ENCODE measurements at places on chromosomes 3 and 15.

DNA sequence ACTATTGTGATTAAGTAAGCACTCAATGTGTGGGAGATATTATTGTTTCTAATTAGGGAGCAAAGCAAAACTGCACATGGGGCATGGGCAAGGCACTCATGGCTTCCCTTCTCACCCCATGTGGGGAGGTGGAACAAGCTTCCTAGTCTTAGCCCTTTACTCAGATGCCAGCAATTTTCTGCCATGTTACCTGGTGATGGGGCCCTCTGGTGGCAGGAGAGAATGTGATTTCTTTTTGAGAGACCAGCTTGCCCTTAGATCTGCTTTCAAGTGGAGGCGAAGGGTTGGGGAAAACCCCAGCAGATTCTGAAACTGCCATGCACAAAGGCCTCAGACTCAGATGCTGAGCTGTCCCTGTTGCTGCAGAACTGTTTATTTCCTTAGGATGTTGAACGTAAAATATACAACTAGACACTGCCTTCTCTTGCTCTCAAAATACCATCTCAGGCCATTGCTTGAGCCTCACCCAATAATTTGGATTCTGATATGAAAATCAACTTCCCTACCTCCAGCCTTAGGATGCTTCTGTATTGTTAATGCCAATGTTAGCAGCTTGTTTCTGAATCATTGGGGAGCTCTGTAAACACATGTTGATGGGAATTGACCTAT lies 130.2 kb upstream of the TPRG1 start:
- DNase-seq, result peak; percentile 87
- no peak overlapping the region for H3K4me3 ChIP-seq
- H3K27ac ChIP-seq, result no peak overlapping the region
- H3K27me3 ChIP-seq, result no peaks in the 10 kb centered on the region

GRCh38 chr3:179133575-179133974 lies 14.6 kb upstream of the PIK3CA start:
- H3K4me3 ChIP-seq, result no peak overlapping the region
- DNase-seq, result no peak
- H3K27ac ChIP-seq, result no peak overlapping the region
- no peaks in the 10 kb centered on the region for H3K4me1 ChIP-seq
- no peaks in the 10 kb centered on the region for H3K27me3 ChIP-seq

- H3K27me3 ChIP-seq, result no peaks in the 10 kb centered on the region
- no peak overlapping the region for H3K27ac ChIP-seq
- H3K4me1 ChIP-seq, result no peaks in the 10 kb centered on the region
- no peak for DNase-seq
- H3K36me3 ChIP-seq, result no peaks in the 10 kb centered on the region
Observed at GRCh38 chr3:77262361-77262760, 222.5 kb downstream of the ROBO2 start.

DNA sequence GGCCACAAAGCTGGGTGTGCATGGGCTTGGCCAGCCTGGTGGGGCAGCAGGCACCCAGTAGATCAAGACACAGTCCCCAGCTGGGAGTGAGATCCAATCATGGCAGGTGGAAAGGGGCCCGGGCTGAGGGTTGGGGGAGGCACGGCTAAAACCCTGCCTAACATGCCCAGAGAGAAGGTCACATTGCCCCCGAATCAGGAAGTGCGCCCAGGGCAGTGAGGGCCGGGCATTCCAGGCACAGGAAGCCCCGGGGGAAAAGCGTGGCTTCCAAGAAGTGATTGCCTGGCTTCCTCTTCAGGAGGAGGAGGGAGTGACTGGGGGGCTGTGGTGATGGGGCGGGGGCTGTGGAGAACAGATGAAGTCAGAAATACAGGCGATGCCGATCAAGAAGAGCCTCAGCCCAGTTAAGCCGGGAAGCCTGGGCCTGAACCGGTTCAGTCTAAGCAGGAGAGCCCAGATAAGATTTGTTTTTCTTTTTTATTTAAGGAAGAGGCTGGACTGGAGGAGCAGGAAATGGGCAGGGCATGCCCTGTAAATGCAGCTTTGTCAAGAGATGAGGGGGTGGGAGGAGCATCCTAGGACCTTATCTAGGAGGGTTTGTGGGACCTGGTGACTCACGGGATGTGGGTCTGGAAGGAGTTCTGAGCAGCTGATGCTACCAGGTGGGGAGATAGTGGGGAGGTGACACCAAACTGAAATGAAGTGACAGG lies 83.9 kb downstream of the CHSY1 start:
- no peaks in the 10 kb centered on the region for H3K36me3 ChIP-seq
- DNase-seq, result peak; percentile 87
- no peak overlapping the region for H3K4me3 ChIP-seq
- no peaks in the 10 kb centered on the region for H3K4me1 ChIP-seq

DNA sequence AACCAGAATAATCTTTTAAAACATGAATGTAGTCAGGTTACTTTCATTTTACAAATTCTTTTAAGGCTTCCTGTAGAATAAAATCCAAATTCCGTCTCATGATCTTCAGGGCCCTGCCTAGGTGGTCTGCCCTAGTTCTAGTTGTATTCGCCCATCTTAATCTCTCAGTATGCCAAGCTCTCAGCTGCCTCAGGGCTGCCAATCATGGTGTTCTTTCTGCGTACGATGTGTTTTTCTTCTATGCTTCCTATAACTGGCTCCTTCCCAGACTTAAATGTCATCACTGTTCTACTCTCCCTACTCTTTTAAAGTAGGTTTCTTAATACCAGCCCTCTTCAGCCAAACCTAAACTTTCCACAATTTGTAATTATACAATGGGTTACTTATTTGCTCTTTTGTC lies 107.4 kb downstream of the GREM1 start:
- H3K4me1 ChIP-seq, result no peaks in the 10 kb centered on the region
- H3K4me3 ChIP-seq, result no peak overlapping the region
- no peak overlapping the region for H3K27ac ChIP-seq
- no peaks in the 10 kb centered on the region for H3K27me3 ChIP-seq
- no peaks in the 10 kb centered on the region for H3K36me3 ChIP-seq

- no peaks in the 10 kb centered on the region for H3K36me3 ChIP-seq
- no peak overlapping the region for H3K27ac ChIP-seq
- H3K4me1 ChIP-seq, result no peaks in the 10 kb centered on the region
- H3K27me3 ChIP-seq, result no peaks in the 10 kb centered on the region
- DNase-seq, result no peak
Observed at GRCh38 chr3:191170097-191170496, 28.9 kb upstream of the OSTN start.

GRCh38 chr3:182455011-182455410 lies 338.3 kb upstream of the ATP11B start:
- H3K27me3 ChIP-seq, result no peaks in the 10 kb centered on the region
- H3K36me3 ChIP-seq, result no peaks in the 10 kb centered on the region
- no peak overlapping the region for H3K4me3 ChIP-seq
- no peak for DNase-seq
- H3K4me1 ChIP-seq, result peaks cover 3% of the 10 kb centered on the region

DNA sequence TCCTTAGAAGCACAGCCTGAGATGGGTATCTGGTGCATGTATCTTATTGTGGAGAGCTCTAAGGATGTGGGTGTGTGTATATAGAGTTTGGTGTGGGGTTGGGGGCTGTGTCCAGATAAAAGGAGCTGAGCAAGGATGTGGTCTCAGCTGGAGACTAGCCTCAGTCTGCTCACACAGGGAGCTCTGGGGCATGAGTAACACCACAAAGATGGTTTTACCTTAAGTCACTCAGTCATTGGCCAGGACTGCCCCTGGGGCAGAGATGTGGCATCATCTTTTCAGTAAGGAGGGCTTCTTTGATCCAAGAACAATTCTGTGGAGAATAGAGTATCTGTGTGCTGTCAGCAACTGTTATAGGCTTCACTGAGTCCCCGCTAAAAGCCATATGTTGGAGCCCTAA lies 163.4 kb upstream of the NUDT16 start:
- H3K36me3 ChIP-seq, result no peaks in the 10 kb centered on the region
- H3K4me3 ChIP-seq, result no peak overlapping the region
- no peaks in the 10 kb centered on the region for H3K27me3 ChIP-seq
- no peak overlapping the region for H3K27ac ChIP-seq
- no peak for DNase-seq

GRCh38 chr15:60102748-60103147 lies 98.6 kb downstream of the FOXB1 start:
- no peak for DNase-seq
- H3K36me3 ChIP-seq, result no peaks in the 10 kb centered on the region
- no peak overlapping the region for H3K27ac ChIP-seq
- H3K4me1 ChIP-seq, result no peaks in the 10 kb centered on the region
- H3K27me3 ChIP-seq, result no peaks in the 10 kb centered on the region

DNA sequence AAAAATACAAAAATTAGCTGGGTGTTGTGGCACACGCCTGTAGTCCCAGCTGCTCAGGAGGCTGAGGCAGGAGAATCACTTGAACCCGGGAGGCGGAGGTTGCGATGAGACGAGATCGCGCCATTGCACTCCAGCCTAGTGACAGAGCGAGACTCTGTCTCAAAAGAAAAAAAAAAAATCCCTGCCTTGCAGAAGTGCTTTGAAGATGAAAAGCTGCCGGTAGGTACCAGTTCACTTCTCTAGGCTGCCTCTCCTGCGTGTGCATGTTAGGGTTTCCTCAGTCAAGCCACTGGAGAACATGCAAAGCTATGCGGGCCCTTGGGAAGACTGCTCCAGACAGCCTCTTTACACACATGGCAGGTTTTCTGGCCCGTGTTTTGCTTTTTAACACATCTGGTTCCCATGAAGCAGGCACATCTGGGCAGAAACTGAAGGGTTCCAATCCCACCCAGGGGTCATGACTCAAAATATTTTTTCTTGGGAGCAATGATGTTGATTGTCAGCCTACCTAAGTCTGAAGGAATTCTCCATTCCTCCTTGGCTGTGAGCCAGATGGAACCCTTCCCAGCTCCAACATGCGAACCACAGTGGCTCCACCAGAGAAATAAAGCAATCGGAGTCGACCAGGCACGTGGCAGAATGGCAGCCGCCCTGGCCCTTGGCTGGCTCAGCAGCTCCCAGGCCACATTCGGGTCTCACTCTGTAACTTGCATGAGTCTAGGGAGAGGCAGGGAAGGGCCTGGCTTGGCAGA lies 29.6 kb downstream of the MGLL start:
- no peak overlapping the region for H3K4me3 ChIP-seq
- H3K4me1 ChIP-seq, result no peaks in the 10 kb centered on the region
- no peaks in the 10 kb centered on the region for H3K36me3 ChIP-seq
- H3K27me3 ChIP-seq, result no peaks in the 10 kb centered on the region
- no peak overlapping the region for H3K27ac ChIP-seq

- H3K27ac ChIP-seq, result no peak overlapping the region
- H3K4me1 ChIP-seq, result peaks cover 2% of the 10 kb centered on the region
- DNase-seq, result peak; percentile 96
Observed at GRCh38 chr3:8443829-8444791, 57.5 kb upstream of the LMCD1 start.

GRCh38 chr3:171809611-171809860 lies 747 bp downstream of the PLD1 start:
- peak overlapping the region; percentile 66 for H3K4me3 ChIP-seq
- H3K27ac ChIP-seq, result no peak overlapping the region
- H3K27me3 ChIP-seq, result peaks cover 2% of the 10 kb centered on the region
- peaks cover 6% of the 10 kb centered on the region for H3K4me1 ChIP-seq

DNA sequence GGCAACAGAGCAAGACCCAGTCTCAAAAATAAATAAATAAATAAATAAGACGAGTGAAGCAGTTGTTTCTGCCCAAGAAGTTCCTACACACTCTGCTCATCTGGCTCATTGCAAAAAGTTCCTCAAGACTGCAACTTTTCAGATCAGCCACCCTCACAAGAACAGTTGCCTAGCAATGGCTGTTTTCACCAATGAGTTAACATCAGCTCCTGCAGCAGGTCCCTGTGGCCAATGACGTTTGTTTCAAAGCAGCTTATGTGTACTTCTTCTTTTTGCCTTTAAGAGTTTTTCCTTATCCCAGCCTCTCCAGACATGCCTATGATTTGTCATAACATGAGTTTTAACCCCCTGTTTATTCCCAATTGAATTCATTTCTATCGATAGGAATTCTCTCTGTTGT lies 118.4 kb upstream of the SPRED1 start:
- no peaks in the 10 kb centered on the region for H3K36me3 ChIP-seq
- no peak overlapping the region for H3K27ac ChIP-seq
- no peak overlapping the region for H3K4me3 ChIP-seq
- H3K27me3 ChIP-seq, result no peaks in the 10 kb centered on the region
- DNase-seq, result no peak

DNA sequence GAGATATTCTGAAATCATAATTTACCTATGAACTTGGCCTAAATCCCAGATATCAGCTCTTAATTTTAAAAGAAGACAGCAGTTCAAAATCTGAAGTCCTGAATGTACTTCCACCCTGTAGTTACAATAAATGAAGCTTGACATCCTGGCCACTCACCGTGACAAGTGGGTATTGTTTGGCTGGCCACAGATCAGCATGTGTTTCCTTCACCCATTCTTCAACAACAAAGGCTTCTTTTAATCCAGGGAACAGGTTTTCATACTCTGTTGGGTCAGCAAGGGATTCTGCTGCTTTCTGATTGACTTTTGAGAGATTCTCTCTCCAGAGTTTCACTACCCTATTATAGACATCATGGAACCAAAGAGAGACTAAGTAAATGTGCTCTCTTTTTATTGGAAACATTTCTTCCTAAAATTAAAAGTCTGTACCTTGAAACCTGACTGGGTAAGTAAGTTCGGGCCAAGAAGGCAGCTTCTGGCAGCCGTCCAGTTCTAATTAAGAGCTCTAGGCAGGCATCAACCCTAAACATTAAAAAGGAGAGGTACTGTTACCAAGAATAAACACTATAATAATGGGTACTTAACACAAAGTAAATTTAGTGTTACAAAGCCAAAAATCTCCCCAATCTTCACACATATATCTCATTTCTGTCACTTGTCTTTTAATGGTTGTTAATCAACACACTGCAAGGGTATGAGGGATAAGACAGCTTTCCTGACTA lies 15.2 kb downstream of the MRPS22 start:
- DNase-seq, result peak; percentile 15
- no peaks in the 10 kb centered on the region for H3K27me3 ChIP-seq
- H3K4me3 ChIP-seq, result no peak overlapping the region
- peaks cover 11% of the 10 kb centered on the region for H3K36me3 ChIP-seq
- H3K27ac ChIP-seq, result no peak overlapping the region

DNA sequence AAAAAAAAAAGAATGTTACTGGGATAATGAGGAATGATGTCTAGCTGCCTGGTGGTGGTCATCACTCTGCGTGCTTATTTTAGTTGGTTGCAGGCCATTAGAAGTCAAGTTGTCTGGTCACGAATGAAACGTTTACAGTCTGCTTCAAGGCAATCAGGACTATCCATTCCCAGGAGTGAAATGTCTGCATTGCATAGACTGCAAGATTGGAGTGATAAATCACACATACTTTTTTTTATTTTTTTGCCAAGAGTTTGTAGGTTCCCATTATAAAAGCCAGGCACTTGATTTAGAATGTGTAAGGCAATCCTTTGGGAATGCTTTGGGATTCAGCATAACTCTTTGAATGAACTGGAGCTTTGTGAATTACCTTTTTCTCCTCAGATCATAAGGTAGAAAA lies 132.3 kb downstream of the STAC start:
- H3K27ac ChIP-seq, result no peak overlapping the region
- H3K27me3 ChIP-seq, result no peaks in the 10 kb centered on the region
- no peaks in the 10 kb centered on the region for H3K4me1 ChIP-seq
- no peaks in the 10 kb centered on the region for H3K36me3 ChIP-seq

GRCh38 chr3:39350714-39351113 lies 21.2 kb downstream of the CCR8 start:
- H3K27ac ChIP-seq, result no peak overlapping the region
- H3K36me3 ChIP-seq, result no peaks in the 10 kb centered on the region
- no peak for DNase-seq
- H3K4me1 ChIP-seq, result peaks cover 4% of the 10 kb centered on the region

Data from mesendoderm (in vitro differentiated cells).